ENCODE measurements at places on chromosomes 13 and 19. TPM values are rescaled to one million over a fixed set of nuclear protein-coding genes. Genes with fewer than 3 reads are reported as not detected.

DNA sequence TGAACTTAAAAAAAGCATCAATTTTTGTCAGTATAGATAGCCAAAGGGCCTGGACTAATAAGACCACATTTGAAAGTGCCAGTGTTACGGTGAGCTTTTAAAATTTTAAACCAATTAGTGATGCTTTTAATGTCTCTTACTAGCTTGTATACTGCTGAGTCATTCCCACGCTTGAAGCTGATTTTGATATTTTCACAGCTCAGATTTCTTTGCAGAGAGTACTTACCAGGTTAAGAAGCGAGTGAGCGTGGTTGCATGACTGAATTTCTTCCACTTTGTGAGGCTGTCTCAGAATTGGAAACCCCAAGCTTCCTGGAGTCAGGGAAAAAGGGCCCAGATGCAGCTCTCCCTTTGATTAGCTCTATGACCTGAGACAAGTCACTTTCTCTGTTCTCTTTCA, 74.5 kb upstream of the NBEA start:
- no peak for DNase-seq

Gene RPS28
- total RNA-seq, result 1,561 TPM

DNA sequence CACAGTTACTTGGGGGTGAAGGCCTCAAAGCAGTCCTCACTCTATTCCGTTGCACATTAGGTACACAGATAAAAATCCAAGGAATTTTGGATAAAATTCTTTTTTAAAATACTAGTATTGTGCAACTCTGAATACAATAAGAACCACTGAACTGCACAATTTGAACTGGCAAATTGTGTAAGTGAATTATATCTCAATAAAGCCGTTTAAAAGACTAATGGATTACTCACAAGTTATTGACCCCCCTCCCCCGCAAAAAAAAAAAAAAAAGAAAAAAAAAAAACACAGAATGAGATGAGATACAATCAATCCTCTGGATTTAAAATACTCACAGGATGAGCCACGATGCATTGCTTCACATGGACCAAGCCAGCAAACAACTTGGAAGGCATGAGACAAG, 86.4 kb downstream of the CRYL1 start:
- no peak for DNase-seq

DNA sequence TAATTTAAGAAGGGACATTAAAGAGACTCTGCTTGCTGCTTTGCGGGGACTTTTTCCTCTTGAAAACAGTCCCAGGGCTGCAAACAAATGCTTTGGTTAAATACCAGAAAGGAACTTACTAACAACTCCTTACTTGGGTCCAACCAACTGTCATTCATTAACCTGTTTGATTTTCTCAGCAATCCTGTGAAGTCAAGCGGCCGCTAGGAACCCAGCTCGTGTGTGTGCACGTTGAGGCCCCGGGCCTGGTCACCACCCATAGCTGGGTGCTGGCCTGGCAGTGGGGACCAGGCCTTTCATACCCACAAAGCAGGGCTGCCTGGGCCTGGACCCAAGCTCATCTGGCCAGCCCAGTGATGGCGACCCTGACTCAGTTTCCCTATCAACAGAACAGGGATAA, 50.7 kb downstream of the C1QTNF9 start:
- DNase-seq, result no peak

- DNase-seq, result peak; percentile 58
Measured at GRCh38 chr13:71290963-71291841, 575.8 kb downstream of the DACH1 start.

DNA sequence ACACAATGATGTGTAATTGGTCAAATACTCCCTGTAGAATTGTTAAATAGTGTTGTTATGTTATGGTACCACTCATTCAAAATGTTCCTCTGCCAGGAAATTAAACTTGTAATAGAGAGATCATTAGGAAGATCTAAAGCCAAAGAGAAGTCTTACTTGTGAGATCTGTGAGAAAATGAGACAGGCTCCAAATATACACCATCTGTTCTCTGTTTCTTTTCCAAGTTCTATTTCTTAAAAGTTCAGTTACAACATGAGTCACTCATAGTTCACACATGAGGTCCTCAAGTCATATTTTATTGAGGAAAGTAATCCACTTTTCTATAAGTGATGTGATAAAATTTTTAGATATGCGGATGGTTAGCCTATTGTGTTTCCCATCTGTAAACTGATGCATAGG, 1038.1 kb upstream of the PRR20A start:
- DNase-seq, result no peak

Gene ADGRE2
- total RNA-seq, result 0.29 TPM

Gene NXNL1
- not detected for total RNA-seq

DNA sequence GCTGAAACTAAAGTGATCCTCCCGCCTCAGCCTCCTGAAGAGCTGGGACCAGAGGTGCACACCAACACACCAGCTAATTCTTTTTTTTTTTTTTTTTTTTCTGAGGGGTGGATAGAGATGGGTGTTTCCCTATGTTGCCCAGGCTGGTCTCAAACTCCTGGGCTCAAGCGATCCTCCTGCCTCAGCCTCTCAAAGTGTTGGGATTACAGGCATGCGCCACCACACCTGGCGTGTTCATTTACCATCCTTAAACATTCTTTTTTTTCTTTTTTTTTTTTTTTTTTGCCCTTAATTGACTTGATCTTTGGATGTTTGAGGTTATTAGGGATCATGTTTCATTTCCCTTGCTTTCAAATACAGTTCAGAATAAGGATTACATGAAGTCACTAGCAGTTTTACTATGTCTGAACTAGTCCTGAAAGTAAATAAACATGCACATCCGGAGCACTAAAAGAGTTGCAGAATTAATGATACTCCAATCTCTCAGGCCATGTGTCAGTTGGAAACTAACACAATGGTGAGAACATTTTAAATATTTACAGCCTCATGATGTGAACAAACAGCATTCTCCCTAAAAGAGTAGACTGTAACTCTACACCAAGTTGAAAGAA, 10.2 kb downstream of the UTP14C start:
- DNase-seq, result no peak

DNA sequence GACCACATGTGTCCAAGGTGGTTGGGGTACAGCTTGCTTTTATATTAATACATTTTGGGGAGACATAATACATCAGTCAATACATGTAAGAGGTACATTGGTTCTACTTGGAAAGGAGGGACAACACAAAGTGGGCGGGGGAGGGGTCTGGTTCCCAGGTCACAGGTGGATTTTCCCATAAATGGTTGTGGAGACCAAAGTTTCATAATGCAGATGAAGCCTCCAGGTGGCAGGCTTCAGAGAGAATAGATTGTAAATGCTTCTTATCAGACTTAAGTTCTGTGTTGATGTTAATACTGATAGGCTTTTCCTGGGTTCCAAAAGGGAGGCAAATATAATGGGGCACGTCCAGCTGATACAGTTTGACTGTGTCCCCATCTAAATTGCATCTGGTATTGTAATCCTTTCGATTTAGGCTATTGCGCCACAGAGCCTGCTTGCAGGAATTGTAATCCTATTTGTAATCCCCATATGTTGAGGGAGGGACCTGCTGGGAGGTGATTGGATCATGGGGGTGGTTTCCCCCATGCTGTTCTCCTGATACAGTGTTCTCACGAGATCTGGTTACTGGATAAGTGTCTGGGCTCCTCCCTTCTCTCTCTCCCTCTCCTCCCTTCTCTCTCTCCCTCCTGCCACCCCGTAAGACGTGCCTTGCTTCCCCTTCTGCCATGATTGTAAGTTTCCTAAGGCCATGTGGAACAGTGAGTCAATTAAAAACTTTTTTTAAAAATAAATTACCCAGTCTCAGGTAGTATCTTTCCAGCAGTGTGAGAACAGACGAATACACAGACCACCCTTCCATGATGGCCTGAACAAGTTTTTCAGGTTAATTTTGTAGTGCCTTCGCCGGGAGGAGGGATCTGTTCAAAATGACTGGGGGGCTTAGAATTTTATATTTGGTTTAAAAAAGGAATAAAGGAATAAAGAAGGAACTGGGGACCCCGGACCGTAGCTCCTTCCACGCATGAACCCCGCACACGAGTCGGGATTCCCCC, 44.9 kb downstream of the ZNF823 start:
- no peak for DNase-seq

GRCh38 chr19:40530091-40530901, 46.4 kb upstream of the SHKBP1 start:
- DNase-seq, result peak; percentile 43

GRCh38 chr13:80123945-80124344, 217.0 kb downstream of the SPRY2 start:
- no peak for DNase-seq

- no peak for DNase-seq
Measured at GRCh38 chr13:94139393-94139995, 340.0 kb downstream of the DCT start.

DNA sequence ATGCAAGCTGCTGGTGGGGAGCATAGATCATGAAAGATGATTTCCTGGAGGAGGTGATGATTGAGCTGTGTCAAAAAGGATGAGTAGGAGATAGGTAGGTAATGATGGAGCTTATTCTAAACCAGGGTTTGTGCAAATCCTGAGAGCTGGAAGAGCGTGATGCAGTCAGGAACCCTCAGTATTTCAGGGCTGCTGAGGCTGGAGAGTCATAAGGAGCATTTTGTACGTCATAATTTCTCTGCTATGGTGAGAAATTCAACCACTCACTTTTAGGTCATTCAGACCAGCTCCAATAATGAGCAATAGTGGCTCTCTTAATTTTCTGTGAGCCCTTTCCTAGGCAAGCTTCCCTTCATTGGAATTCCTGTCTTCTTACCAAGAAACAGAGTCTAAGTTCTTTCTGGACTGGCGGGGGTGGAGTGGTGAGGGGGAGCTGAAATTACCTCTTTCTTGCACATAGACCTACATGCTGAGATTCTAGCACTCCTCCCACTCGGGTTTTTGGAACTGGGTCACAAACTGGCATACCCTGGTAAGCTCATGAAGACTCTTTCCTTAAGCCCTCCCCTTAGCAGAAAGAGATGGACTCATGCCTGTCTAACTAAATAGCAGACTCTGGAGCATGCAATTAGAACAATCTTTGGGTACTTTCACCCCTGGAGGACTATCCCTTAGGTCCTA, 62.2 kb upstream of the MYCBP2 start:
- no peak for DNase-seq

GRCh38 chr13:110957931-110958330, 43.1 kb upstream of the ANKRD10 start:
- DNase-seq, result no peak

Gene LGALS7
- total RNA-seq, result not detected

DNA sequence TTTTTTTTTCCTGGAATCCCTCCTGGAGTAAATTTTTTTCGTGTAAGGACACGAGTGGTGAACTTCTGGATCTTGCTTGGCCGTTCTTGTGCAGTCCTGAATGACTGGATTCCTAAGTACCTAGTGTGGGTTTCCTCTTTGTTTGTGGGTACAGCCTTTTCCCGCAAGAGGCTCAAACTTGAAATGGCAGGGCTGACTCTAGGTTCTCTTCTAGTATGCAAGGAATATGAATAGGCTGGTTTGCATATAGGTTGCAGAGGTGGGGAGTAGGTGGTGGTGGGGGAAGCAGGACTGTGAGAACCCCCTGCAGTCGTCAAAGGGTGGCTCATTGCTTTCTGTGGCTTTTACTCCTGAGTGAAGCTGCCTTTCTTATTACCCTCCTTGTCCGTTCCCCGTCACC, 13.6 kb downstream of the UBAC2 start:
- peak; percentile 52 for DNase-seq

DNA sequence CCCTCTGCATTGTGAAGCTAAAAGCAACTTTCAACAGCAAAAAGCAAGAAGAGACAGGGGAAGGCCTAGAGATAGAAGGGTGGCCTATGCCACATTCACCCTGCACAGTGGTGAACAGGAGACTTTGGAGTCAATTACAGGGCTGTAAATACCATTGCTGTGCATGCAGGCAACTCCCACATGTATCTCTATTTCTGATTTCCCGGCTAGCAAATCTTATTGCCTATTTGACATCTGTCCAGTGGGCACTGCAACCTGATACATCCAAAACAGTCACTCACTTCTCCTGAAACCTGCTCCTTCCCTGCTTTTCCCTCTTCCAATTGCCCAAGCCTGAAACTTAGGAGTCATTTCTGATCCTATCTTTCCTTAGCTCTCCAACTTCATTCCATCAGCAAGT, 13.4 kb downstream of the RUBCNL start:
- DNase-seq, result no peak

Gene MAMSTR
- 1.3 TPM for total RNA-seq

DNA sequence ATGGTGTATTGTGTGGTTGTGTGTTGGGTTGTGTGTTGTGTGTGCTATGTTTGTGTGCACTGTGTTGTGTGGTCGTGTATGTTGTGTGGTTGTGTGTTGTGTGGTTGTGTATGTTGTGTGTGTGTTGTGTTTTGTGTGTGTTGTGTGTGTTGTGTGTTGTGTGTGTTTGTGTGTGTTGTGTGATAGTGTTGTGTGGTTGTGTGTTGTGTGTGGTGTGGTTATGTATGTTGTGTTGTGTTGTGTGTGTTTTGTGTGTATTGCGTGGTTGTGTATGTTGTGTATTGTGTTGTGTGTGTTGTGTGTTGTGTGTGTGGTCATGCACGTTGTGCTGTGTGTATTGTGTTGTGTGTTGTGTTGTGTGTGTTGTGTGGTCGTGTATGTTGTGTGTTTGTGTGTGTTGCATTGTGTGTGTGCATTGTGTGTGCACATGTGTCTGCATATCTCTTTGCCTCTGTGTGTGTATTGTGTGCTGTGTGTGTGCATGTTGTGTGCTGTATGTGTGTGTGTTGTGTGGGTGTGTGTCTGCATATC, 2.9 kb downstream of the C3 start:
- DNase-seq, result no peak

Gene FUT2
- total RNA-seq, result not detected

DNA sequence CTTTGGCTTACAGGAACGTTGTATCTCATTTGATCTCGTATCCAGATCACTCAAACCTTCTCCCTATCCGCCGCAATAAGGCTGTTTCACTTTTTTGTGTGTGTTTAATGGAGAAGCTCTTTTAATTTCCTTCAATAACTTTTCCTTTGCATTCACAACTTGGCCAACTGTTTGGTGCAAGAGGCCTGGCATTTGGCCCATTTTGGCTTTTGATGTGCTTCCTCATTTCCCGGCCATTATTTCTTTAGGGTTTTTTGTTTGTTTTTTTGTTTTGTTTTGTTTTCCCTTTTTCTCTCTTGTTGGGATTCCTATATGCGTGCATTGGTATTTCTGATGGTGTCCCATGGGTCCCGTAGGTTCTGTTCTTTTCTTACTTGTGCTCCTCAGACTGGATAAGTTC, 6.1 kb upstream of the UPF3A start:
- DNase-seq, result no peak

GRCh38 chr19:35347171-35347929, at the start of gene FFAR1:
FFAR1 (plus strand) TSS chr19:35347902; CDS start chr19:35351552, 3,650 bp downstream.
- DNase-seq, result peak; percentile 55

DNA sequence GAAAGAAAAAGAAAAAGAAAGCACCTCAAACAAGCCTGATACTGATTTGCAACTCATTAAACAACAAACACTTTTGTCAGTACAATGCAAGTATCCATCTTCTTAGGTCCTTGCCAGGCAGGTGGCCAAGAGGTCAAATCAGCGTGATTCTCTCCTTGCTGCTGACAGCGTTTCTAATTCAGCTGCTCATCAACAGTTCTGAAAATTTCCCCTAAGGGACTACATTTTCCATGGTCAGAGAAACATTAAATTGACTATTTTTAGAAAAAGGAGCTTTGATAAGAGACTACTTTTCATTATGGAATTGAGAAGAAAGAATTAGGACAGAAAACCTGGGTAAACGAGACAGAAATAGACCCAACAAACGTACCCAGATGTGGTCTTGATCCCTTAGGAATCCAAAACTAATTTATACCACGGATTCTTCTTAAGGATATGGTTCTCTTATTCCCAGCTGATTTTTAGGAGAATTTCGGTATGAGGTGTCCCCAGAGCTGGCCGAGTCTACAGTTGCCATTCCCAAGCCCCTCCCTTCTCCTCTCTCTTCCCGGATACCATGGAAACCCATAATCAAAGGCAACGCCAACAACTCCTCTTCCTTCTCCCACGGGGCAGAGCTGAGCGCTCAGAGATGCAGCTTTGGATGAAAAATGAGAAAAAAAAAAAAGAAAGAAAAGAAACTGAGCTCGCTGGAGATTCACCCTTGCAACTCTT, 29.5 kb upstream of the CEBPG start:
- no peak for DNase-seq

Gene ELAVL3
- total RNA-seq, result not detected
